Kasumi-1 (cell line): ENCODE measurements at places on chromosomes 4 and X.

- DNase-seq = no peak
Observed at GRCh38 chrX:79110731-79111130, 33.8 kb upstream of the GPR174 start.

- DNase-seq = no peak
Observed at GRCh38 chr4:1685235-1686150, 1.4 kb upstream of the FAM53A start.

DNA sequence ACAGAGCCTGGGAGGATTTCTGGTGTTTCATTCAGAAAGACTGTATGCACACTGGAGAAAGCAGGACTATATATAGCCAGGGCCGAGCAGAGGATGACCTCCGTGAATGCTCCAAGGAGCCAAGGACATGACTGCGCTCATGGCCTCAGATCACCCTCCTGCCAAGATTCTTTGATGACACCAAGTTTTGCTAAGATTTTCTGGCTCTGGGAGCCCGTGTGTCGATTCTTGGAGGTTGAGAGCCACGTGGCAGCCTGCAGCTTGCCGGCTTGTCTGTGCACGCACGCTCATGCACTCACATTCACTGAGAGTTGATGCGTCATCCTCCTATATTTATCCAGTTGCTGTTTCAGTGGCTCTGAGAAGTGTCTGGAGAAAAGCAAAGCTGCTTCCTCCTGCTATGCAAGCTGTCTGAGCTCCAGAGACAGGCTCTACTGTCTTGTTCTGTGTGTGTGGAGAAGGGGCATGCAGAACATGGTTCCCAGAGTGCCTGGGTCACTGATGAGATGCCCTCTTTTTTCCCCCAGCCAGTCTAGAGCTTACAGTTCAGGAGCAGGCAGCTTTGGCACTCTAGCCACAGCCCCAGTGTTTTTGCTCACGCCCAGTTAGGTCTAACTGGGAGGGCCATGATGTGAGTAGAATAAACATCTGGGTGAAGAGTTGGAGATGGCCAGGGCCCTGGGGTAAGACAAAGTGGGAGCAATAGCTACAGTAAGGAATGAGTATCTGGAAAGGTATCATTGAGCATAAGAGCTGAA is 64.9 kb upstream of the SCOC start:
- no peak for DNase-seq

DNA sequence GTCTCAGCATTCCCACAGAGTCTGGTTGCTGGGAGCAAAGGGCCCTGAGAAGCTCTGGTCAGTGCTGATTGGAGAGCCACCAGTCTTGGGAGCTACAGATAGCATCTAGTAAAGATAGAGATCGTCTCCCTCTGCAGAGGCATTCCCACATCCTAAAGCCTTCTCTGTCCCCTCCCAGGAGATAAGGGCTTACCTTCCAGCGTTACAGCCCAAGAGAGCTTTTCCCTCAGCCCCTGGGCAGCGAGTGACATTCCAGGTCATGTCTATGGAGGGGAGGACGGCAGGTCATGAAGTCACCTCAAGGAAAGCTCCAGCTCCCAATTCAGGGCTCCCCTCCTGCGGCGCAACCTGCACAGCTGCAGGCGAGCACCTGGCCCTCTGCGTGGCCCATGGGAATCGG is 29.9 kb downstream of the CLDN34 start:
- no peak for DNase-seq

DNA sequence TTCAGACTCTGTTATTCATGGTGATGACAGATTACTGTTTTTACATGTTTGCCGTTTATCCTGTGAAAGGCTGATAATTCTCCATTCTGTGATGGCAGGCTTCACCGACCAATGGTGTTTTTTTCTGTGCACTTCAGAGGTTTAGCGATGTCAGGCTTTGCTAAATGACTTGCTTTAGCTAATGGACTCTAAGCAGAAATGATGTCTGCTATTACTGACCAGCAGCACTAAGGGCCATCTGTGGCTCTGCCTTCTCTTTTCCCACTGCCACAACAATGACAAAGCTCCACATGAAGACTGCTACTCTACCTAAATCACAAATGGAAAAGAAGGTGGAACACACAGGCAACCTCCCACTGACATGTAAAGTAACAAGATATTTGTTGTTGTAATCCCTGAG is 68.4 kb upstream of the ALB start:
- no peak for DNase-seq

DNA sequence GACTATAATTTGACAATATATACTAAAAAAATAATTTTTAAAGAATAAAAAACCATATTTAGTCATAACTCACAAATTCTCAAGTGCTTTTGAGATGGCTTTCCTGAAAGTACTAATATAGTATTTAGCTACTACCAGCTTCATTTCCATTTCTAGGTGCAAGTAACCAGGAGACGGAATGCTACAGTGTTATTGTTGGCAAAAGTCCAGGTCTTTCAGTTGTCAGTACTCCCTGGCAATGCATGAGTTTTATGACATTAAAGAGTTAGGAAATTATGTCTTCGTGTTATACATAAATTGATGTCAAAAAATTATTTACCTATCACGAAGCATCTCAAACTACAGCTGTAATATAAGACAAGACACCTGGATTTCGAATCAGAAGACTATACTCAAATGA is 45.0 kb downstream of the TMEM47 start:
- no peak for DNase-seq

DNA sequence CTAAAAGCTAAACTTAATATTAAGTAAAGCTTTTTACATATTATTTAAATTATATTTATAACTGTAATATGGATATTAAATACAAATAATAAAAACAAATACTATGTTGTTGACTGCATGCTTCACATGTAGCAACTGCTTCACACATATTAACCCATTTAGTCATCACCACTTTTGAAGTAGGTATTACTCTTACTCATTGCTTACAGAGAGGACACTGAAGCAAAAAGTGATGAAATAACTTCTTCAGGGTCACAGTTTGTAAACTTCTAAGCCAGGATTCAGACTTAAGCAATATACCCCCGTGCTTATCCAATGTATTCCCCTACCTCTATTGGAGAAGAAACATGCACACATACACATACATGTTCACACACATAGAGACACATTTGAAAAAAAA is 166.6 kb downstream of the DKK2 start:
- DNase-seq = no peak

DNA sequence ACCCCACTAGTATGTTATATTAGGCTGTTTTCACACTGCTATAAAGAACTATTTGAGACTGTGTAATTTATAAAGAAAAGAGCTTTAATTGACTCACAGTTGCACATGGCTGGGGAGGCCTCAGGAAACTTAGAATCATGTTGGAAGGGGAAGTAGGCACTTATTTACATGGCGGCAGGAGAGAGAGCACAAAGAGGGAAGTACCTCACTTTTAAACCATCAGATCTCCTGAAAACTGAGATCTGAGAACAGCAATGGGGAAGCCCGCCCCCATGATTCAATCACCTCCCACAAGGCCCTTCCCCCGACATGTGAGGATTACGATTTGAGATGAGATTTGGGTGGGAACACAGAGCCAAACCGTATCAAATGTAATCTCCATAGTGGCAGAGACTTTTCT is 45.4 kb upstream of the XK start:
- DNase-seq = peak; percentile 12

DNA sequence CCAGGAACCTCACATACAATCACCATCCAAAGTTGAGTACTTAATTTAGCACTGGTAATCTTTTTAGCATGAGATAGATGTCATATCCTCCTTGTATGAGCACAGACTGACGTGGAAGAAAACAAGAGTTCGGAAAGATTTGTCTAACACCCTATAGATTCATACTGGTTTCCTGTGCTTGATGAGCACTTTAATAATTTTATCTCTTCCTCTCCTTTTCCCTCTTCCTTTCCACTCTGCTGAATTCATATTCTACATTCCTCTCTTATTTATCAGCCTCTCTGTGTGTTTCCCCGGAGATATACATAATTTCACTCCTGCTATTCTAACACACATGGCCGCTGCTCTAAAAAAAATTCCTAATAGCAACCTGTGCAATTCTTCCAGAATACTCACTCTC is 273.9 kb downstream of the AFF2 start:
- DNase-seq = no peak

DNA sequence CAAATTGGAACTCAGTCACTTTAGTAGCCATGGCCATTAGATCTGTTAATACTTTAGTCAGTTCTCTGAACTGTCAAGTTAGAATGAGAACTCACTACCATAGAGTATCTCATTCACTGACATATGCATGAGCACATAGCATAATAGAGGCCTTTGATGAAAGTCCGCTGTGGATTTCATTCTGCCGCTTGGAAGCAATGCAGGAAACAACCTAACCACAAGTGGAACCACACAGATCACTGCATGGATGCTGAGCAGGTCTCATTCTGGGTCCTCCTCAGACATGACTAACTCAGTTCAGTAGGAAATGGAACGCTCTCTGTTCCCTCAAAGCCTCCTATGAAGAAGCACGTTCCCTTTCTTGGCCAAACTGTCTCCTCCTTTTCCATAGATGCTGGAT is 1624.8 kb upstream of the TENM3 start:
- peak; percentile 87 for DNase-seq

DNA sequence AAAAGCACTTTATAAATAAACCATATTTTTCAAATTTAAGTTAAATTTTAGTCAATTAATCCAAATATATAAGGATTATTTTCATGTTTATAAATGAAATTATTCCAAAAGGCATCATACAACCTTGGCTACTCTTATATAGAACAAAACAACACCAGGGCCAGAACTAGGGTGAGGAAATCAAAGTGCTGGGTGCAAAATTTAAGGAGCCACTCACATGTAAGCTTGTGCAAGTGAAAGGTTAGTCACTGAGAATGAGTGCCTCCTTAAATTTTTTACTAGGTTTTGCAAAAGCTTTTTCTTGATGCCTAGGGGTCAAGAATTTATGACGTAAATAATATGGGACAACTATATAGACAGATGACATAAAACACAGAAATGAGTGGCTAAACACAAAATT is 83.4 kb upstream of the COX18 start:
- DNase-seq = no peak

DNA sequence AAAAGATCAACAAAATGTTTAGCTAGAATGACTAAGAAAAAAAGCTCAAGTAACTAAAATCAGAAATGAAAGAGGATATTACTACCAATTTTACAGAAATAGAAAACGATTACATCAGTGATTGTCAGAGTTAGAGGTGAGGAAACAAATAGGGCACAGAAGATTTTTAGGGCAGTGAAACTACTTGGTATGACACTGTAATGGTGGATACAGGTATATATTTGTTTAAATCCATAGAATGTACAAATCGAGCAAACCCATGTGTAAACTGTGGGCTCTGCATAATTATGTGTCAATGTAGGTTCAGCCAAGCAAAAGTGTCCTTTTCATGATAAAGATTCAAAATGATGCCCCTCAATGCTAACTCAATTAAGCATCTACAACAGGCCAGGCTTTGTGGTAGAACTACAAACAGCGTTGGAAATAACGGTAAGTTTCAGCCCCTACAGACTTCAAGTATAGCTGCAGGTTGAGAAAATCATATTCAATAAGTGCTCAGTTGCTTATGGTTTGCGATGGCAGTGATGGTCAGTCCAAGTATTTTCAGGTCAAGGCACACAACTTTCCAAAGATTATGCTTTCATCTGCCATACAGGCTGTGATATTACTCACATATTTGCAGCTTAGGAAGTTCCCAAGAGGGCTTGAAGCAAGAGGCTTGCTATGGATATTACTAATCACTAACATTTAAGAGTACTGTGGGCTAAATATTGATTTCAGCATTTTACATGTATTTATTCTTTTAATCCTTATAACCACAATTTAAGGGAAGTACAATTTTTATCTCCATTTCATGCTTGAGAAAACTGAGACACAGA is 158.6 kb downstream of the TET2 start:
- DNase-seq = no peak

DNA sequence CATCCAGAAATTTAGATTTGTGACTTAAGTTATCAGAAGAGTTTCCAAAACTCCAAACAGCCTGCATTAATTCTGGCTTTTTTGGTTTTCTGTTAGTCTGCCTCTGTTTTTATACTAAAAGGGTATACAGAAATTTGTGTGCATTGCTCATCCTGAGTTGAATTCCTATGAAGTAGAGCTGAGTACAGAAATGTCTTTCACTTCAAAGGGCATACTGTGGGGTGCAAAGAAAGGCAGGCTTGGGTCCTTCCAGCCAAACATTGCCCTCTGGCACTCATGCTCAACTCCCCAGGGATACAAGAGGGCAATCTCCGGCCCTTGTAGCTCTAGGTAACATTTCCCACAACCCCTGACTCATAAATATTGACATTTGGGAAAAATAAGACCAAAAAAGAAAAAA is 27.6 kb upstream of the TMEM184C start:
- DNase-seq = no peak

DNA sequence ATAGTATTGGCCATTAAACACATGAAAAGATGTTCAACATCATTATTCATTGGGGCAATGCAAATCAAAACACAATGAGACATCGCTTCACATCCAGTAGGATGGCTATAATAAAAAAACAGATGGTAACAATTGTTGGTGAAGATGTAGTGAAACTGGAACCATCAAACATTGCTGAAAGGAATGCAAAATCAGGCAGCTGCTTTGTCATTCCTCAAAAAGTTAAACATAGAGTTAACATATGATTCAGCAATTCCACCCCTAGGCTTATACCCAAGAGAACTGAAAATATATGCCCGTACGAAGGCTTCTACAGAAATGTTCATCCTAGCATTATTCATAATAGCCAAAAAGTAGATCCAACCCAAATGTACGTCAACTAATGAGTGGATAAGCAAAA is 144.0 kb upstream of the NAP1L5 start:
- DNase-seq = no peak
